Stimulated activated CD8-positive, alpha-beta memory T cell treated with anti-CD3 and anti-CD28 coated beads, Interleukin-15, amount 100 ng/mL, for 4 hours (primary cell): ENCODE measurements at places on chromosomes 13 and 19.

DNA sequence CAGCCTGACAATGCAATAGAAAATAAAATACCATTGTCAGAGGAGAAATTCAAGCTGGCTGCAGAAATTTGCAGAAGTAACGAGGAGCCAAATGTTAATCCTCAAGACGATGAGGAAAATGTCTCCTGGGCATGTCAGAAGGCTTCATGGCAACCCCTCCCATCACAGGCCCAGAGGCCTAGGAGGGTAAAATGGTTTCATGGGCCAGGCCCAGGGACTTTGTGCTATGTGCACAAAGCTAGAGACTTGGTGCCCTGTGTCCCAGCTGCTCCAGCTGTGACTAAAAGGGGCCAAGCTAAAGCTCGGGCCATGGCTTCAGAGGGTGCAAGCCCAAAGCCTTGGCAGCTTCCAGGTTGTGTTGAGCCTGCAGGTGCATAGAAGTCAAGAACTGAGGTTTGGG, 431.7 kb downstream of the LMO7 start:
- no peak for DNase-seq

DNA sequence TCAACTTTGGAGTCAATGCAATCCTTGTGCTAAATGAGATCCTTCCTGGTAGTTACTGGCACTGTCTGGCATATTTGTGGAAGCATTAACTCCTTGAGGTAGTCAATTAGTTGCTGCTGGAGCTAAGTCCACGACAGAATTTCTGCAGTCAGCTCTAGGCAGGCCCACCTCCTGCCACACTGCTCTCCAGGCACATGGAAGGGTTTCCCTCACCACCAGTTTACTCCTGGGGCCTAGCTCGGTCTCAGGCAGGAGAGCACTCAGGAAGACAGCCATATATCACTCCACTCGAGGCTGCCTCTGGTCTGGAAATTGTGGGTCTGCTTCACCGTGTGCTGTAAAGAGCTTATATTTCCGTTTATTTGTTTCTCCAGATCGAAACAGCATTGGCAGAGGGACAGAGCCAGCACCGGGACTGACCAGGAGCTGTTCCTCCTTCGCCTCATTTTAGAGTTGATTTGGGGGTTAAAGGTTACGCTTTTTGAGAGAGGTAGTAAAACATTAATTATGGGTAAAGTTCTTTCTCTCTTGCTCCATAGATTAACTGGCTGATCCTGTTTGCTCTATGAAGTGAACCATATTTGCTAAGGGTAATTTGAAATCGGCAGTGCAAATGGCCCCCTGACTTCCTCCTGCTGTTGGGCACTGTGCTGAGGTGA, 20.6 kb upstream of the GTF3A start:
- no peak for DNase-seq

DNA sequence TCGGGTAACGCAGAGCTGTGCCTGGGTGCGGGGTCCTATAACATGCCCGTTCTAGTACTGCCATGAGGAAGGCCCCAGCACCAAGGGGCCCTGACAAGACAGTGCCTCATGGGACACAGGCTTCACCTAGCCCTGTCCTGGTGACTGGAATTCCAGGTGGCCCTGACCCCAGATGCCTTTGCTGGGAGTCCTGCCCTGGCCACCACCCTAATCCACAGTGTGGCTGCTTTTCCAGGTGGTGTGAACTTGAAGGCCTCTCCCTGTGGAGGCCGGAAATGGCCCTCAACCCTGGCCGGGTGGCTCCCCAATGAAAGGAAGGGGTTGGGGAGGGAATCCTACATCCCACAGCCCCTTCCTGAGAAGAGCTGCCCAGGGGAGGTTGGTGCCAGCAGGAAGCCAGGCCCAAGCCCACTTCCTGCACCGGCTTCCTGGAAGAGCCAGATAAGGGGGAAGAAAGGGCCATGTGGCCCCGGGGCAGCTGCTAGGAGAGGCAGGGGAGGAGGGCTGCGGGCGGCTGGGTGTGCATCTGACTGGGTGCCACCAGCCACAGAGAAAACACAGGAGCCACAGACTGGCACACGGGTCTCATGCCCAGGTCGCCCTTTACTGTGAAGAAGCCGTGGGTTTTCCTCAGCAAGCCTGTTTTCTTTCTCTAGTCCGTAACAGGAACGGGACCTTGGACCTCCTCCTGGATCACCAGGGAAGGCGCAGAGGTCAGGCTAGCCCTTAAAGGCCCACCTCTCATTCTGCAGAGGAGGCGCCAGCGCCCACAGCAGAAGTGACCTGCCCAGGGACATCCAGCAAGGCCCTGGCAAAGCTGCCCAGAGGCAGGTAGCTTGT, 4.7 kb downstream of the LSM4 start:
- DNase-seq, result no peak

GRCh38 chr19:35052599-35053190, 11.2 kb downstream of the HPN start:
- no peak for DNase-seq

DNA sequence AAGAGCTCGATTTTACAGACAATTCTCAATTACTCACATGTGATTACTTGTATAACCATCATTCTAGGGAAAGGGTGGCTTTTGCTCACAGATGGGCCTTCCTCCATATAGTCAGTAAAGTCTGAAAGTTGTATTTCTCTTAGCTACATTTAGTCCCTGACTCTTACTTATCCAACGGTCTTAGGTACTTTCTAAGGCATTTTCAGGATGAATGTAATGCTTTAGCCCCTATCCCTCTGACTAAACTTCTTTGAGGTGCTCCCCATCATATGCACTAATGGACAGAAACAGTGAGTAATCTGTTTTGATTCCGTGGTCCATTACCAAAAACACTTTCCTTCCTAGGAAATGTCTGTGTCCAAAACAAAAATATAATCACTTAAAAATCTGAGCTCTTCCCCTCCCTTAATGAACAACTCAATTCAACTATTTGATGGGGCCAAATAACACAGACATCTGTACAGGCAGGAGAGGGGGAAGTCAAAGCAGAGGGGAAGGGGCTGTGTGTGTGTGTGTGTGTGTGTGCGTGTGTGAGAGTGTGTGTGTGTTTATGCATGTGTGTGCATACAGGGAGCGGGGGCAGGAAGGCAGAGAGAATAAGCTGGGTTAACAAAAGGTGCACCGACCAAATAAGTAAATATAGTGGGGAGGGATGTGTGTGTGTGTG, 84.9 kb downstream of the USP12 start:
- DNase-seq, result no peak

DNA sequence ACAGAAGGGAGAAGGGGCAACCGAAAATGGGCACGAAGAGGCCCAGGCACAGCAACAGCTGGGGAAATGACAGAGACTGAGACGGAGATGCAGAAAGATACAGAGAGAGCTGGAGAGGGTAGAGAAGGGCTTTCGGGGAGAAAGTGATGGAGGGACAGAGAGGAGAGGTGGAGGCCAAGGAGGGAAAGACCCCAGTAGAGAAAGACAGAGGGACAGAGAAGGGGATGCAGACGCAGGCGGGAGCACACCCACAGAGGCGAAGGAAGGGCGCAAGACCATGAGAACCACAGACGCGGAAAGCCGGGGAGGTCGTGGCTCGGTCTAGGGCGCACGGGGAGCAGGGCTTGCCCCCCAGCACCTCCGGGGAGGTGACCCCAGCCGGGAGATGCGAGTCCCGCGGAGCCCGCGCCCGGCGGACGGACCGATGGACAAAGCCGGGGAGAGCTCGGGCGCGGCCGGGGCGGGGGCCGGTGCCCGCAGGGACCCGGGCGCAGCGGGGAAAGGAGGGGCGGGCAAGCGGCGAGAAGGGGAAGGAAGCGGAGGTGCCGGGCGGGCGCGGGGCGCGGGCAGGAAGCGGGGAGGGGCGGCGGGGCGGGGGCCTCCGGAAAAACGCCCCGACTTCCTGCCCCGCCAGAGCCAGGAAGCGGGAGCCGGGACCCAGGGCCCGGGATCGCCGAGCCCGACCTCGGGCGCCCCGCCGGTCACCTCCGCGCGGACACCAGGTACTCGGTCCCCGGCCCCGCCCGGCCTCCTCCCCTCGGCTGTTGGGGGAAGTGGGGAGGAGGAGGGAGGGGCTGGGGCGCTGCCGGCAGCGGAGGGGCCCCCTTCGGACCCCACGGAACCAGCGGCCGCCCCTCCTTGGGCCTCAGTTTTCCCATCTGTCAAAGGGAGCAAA, at the start of gene ARHGEF1:
Gene ARHGEF1, plus strand, starts transcription at position 617 of the 895 bp plus-strand sequence. CDS start 4,899 bp downstream, outside the sequence.
- DNase-seq, result peak; percentile 36

DNA sequence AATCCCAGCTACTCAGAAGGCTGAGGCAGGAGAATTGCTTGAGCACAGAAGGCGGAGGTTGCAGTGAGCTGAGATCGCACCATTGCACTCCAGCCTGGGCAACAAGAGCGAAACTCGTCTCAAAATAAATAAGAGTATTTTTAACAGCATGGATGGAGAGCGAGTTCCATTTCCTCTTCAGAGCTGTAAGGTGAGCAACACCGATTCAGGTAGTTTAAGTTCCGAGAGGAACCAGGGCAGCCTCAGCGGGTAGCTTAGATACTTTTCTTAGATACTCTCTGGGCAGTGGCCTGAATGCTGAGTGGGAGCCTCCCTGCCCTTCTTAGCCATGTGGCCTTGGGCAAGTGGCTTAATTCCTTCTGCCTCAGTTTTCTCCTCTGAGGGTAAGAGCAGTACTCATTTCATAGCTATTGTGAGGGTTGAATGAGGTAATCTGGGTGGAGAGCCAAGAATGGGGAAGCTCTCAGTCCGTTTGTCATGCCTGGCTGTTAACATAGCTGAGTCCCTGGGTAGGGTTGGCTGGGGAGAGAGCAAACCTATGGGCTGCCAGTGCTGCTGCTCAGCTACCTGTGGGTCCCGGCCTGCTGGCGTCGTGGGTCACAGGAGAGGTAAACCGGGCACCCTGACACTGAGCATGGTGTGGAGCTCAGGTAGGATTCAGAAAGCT, 4.1 kb downstream of the ATP11A start:
- no peak for DNase-seq

GRCh38 chr19:13181747-13182388, 31.7 kb downstream of the IER2 start:
- DNase-seq, result peak; percentile 37

DNA sequence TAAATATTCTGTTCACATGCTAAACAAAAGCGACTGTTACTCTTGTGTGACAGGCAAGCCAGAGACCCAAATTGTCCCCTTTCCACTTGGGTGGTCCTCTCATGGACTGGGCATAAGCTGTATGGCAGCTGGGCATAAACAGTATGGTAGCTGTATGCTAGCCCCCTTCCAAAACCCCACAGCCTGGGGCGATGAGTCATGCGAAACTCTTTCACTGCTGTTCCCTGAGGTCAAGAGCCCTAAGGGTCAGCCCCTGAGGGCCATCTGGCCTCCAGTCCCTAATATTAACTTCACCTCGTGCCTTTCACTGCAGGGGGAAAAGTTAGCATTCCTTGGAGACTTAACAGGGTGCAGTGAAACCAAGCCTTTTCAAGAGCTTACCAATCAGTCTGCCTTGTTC, 45.6 kb upstream of the ZNF562 start:
- DNase-seq, result no peak

GRCh38 chr13:73261739-73262216, 203.0 kb downstream of the KLF5 start:
- no peak for DNase-seq

DNA sequence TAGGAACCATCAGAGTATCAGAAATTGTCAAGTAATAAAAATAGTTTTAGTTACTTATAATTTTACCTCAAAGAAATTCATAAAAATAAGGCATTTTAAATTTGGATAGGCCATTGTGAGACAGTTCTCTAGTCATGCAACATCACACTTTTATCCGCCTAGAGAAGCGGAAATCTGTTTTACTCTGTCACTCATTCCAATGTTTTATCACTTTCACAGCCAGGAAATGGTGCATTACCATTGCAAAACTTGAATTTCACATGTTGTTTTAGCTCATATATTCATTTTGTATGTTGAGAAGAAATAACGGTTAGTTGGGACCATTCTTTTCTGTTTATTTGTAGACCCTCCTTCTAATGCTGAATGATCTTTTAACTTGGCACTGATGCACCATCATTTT, 427.2 kb downstream of the GPC6 start:
- DNase-seq, result no peak

GRCh38 chr13:38602266-38602665, 84.6 kb upstream of the FREM2 start:
- DNase-seq, result no peak

- DNase-seq, result no peak
Measured at GRCh38 chr19:38035515-38036495, 128.8 kb downstream of the SIPA1L3 start.

DNA sequence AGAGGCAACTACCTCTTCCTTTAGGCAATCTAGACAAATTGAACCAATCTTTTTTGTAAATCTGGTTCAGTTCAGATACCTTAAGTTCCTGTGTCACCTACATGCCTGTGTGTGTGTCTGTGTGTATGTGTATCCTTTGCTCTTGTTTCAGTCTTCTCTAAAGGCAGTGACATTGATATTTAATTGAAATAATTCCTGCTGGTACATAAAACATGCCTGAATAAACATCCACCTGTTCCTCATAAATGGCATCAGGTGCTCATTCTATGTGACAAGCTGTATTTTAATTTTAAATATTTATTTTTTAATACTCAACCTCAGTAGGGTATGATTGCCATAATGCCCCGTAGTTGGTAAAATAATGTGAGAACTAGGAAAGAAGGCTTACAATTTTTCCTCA, 1606.4 kb upstream of the PRR20A start:
- no peak for DNase-seq

DNA sequence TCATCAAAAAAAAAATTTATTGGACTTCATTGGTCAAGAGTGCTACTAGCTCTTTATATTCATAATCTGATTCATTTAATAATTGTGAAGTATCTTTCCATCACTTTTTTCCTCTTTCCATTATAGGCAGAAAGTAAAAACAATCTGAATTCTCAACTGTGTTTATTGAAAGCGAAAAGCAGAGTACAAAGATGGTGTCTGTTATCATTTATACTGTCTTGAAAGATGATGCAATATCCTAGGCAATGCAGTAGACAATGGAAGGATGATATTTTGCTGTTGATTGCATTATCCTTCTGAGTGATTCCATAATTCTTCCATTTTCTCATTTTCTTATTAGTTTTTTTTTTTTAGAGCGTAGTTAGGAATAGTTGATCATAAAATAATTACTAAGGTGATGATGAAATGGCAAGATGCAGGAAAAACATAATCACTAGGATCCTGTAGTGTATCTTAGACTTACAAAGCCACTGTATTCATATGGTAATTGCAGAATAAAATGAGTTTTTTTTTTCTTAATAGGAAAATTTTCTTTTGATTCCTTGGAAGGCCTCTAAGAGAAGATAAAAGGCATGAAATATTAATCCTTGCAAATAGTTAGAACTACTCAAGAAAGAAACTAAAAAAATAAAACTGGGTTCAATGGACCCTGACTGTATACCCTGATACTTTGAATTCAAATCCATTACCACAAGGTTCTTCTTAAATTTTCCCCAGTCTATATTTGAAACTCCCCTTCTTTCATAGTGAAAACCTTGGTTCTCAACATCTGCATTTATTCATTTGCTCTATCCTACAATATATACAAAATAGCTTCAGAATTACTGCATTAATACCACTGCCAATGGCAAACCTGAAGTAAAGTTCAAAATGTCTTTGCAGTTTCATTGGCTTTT, 11.6 kb downstream of the URI1 start:
- DNase-seq, result no peak

DNA sequence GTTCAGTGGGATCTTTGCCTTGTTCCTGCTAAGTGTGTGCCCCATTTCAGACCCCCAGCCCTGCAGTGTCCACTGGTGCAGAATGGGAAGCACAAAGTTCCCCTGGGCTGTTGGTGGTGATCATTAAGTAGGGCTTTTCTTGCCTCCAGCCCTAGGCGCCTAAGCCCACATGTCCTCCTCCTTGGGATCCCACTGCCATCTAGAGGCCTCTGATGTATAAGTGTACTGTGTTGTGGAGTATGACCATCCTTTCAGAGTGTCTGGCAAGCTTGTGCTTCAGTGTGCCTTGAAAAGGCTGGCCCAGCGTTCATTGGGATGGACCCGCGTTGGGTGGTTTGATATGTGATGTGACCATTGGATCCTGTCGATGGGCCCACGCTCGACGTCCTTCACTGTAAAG, 71.2 kb downstream of the WASF3 start:
- DNase-seq, result no peak

GRCh38 chr13:31204592-31204991, 4.8 kb downstream of the B3GLCT start:
- DNase-seq, result no peak
